ENCODE measurements at places on chromosomes 12 and 14.

DNA sequence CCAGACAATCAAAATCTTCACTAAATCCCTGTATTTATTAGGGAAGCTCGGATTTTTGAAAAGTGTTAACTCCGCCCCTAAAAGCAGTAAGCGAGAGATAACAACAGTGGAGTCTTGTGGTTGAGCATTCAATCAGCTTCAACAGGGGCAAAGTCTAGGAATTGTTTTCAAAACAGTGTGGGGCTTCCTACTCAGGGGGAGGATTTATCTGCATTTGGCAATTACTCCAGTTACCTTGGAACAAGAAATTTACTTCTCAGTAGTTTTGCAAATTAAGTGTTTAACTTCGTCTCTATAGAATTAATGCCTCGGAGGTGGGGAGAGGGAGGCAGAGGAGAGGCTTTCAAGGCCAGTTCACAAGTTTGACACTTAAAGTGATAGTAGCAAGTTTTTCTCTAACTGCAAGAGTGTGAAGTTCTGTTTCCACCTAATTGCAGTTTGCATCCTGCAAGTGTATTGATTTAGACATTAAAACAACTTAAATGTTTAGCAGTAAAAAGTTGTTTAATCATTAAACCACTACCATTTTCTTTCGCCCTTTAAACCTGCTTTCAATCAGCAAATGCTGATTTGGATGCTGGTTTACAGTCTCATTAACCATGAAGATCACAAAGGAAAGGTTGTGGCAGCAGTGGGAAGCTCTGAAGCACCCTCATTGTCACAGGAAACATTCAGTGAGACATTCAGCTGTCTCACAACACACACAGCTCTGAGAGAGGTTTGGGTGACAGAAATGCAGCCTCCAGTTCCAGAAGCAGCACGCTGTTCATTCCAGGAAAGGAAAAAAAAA is 102.0 kb downstream of the HMGA2 start:
- DNase-seq = no peak

- DNase-seq = no peak
Observed at GRCh38 chr14:105257464-105257863, 9.1 kb downstream of the BTBD6 start.

DNA sequence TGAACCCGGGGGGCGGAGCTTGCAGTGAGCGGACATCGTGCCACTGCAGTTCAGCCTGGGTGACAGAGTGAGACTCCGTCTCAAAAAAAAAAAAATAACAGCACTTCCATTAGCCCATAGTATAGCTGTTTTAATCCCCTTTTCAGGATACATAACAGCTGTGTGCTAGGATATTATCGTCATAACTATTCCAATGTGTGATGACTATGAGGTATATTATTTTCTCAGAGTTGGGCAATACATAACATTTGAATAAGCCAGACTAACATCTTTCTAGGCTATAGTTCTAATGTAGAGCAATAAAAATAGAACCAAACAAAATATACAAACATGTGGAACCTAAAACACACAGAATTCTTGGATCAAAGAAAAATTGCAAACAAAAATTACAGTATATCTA is 57.1 kb downstream of the MARK3 start:
- no peak for DNase-seq

- DNase-seq = no peak
Observed at GRCh38 chr12:121796855-121797751, 3.6 kb upstream of the RHOF start.

DNA sequence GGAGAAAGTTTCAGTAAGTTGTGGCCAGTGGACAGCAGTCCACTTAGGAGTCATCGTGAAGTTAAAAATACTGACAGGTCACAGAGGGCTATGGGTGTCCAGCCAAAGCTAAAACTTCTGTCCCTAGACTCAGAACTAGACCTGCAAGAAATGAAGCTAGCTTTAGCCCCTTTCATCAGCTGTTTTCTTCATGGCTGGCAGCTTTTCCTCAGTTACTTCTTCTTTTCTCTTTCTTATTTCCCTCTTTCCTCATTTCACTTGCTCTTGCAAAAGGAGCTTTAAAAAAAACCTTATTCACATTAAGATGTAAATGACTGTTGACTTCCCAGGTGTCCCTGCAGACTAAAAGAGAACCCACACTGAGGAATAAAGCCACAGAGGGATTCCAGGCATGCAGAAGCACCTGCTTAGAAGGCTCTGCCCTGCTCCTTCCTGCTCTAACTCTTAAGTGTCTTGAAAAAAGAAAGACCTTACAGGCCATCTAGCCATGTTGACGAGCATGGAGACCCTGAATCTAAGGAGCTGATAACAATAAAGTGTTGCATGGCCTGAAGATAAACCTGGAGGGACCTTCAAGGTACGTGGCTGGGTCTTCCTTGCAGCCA is 69.7 kb upstream of the CCND2 start:
- DNase-seq = no peak

- no peak for DNase-seq
Observed at GRCh38 chr14:93103392-93104080, 12.2 kb downstream of the ITPK1 start.

DNA sequence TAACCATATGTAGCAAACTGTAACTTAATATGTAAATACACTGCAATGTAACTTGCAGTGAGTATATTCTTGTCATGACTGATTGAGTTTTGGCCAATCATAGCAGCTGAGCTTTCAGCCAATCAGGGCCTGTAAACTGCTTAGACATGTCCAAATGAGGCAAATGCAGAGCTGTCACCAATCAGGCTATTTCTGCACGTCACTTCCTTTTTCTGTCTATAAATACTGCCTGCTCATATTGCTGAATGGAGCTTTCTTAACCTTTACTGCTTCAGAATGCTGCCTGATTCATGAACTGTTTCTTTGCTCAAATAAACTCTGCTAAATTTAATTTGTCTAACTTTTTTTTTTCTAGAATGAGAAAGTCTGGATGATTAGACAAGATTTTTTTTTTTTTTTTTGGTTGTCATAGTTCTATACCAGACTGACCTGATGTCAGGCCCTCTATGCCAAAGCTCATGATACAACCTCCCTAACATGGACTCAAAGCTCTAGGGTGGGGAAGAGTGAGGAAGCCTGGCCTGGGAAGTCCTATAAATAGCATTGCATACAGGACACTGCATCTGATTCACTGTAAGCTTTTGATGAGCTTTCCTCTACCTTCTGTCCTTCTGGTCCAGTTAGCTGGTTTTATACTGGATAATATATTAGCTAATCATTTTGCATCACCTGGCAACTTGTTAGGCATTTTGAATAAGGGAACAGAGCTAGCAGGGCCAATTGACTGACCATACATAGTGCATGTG is 12.0 kb downstream of the MGP start:
- no peak for DNase-seq

DNA sequence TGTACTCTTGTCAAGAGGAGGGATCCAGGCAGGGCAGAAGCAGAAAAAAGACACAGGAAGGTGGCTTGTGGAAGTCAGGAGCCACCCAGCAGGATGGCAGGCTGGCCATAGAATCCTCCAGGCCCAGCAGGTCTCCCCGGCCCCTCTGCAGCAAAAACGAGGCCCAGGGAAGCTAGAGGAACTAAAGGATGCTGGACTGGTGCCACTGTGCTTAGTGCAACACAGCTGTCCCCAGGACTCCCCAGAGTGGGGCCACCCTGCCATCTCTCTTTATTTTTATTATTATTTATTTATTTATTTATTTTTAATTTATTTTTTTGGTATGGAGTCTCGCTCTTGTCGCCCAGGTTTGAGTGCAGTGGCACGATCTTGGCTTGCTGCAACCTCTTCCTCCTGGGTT is 54.1 kb downstream of the PITPNM2 start:
- no peak for DNase-seq

DNA sequence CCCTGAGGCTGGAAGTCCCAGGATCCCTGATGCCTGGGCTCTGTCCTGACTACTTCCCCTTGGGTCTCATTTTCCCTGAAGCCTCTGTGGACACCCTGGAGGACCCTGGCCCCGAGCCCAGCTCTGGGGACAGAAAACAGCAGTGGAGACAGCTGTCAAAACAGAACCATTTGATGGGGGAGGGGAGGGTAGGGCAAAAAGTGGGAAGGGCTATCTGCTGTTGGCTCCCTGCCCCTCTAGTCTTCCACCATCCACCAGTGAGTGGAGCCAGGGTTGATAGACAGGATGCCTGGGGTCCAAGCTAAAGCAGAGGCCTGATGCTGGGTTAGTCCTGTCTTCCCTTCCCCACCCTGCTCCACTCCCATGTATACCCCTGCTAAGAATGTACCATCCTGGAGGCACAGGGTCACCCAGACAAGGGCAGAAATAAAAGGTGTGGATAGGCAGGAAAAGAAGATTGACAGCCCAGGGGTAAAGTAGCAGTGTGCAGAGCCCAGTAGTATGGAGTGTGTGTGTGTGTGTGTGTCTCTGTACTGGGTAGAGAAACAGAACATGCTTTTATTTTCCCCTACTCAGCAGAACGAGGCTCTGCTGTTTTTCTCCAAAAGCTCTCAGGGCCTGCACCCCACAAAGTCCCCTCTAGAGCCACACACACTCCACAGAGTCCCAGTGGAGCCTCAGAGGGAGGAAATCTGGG is 9.8 kb downstream of the ZNF385A start:
- DNase-seq = no peak

DNA sequence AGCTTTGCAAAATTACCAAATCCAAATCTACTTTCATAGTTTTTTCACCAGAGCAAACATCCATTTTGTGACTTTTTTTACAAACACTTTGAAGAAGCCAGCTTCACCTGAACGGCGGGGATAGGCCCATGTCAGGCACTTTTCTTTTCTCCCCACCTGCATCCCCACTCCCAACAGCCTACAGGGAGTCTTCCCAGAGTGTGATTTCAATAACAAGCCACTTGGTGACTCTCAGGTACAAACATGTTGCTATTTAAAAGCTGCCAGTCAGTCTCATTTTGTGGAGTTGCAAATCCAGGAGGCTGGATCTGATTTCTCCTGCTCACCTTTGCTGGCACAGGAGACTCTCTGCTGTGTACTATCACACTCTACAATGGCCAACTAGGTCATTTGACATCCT is 285.5 kb downstream of the KCNH5 start:
- no peak for DNase-seq

- no peak for DNase-seq
Observed at GRCh38 chr12:54981796-54982195, 2.8 kb downstream of the TESPA1 start.

DNA sequence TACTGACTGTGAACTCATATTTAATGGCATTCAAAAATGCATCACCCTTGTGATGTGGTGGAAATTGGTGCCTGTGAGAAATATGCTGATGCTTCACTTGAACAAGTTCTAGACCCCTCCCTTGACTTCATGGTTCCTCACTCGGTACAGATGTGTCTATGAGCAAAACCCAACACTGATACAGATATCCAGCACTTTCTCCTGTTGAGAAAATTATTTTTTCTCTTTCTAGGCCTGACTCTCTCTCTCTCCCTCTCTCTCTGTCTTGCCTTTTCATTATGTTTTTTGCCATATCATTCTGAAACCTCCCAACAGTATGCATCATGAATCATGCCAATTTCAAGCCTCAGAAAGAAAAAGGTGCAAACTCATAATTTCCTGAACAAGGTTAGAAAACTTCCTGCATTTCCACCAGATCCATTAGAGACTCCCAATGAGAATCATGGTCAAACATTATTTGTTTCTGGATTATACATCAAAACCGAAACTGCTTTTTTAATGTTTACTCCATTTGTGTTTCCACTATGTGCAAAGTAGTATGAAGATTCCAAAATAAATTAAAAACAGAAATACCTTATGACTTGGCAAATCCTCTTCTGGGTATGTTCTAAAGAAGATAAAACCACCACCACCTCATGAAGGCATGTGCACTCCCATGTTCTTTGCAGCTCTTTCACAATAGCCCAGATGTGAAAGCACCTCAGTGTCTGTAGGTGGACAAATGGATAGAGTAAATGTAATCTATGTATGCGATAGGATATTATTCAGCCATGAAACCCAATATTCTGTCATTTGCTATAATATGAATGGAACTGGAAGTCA is 543.6 kb downstream of the TMEM121 start:
- no peak for DNase-seq

- DNase-seq = no peak
Observed at GRCh38 chr12:102305486-102305885, 107.9 kb upstream of the PMCH start.

- no peak for DNase-seq
Observed at GRCh38 chr14:100582496-100583165, 4.6 kb downstream of the BEGAIN start.

- DNase-seq = no peak
Observed at GRCh38 chr14:68806526-68807147, 13.8 kb upstream of the ZFP36L1 start.

GRCh38 chr12:12924169-12924568 is 27.8 kb downstream of the GPRC5D start:
- DNase-seq = no peak

- no peak for DNase-seq
Observed at GRCh38 chr14:29220566-29220965, 454.0 kb downstream of the FOXG1 start.

GRCh38 chr12:95949477-95950206 is 6.5 kb downstream of the AMDHD1 start:
- DNase-seq = no peak

DNA sequence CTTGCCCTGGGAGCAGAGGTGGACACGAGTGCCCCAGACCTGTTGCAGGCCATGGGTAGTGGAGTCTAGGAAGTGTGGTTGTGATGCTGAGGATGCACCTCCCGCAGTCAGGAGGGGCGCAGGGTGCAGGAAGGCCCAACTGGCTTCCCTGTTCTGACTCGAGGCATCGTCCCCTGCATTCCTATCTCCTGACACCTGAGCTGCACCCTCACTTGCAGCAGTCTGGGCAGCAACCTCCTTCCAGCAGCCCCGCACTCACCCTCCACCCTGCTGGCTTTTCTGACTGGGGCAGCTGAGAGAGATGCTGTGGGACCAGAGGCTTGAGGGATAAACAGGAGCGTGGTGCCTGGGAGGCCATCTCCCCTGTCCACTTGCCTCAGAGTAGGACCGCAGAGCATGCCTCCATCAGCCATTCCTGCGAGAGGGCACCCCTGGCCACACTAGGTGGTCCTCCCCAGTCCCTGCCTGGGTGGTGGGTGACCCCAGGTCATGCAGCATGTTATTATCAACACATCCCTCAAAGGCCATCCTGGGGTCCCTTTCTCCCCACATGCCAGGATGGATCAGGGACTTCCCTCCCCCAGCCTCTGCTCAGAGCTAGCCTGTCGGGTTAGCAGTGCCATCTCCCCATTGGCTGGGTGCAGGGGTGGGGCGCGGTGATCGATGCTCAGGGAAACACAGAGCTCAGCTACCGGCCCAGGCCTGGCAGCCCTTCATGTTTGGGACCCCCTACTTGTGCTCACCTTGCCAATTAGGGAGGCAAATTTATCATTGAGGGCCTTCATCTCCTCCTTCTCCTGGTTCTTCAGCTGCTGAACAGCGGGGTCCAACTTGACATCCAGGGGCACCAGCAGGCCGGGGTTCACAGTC is 719 bp downstream of the KRT80 start:
- no peak for DNase-seq
